ENCODE measurements at places on chromosomes 5 and 9. TPM values are rescaled to one million over a fixed set of nuclear protein-coding genes. Genes with fewer than 3 reads are reported as not detected.

DNA sequence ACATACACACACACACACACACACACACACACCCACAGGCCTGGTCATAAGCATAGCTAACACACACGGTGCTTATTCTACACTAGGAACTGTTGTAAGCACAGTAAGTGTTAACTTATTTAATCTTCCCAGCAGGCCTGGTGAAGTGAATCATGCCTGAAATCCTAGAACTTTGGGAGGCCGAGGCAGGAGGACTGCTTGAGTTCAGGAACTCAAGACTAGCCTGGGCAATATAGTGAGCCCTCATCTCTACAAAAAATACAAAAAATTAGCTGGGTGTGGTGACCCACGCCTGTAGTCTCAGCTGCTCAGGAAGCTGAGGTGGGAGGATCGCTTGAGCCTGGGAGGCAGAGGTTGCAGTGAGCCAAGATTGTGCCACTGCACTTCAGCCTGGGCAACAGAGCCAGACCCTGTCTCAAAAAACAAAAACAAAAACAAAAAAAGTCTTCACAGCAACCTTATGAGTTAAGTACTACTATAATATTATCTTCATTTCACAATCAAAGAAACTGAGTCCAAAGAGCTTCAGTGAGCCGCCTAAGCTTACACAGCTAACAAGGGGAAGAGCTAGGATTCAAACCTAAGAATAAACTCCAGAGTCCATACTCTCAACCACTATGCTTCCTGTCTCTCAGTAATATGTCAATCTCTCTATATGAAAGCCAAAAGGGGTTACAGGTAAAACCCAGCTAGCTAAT, 2.3 kb downstream of the MEGF9 start:
- DNase-seq = no peak

- no peak for DNase-seq
These were observed 167.7 kb downstream of the CDH6 start for GRCh38 chr5:31361234-31361633.

DNA sequence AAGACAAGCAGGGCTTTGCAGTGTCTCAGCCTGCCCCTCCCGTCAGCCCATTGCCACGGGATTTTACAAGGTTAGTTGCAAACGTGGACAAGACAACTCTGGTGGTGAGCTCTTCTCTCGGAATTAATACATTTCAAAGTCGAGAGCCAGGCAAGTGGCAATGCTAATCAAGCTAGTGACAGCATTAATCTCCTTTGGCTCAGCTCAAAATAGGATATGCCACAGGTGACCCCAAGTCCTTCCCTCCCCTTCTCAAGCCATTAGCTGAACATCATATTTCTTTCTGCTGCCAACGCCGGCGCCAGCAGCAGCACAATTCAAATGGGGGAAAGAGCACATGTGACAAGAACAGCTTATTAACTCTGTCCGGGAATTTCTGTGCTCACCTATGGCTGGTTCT, 190.1 kb downstream of the ATPSCKMT start:
- DNase-seq = no peak

DNA sequence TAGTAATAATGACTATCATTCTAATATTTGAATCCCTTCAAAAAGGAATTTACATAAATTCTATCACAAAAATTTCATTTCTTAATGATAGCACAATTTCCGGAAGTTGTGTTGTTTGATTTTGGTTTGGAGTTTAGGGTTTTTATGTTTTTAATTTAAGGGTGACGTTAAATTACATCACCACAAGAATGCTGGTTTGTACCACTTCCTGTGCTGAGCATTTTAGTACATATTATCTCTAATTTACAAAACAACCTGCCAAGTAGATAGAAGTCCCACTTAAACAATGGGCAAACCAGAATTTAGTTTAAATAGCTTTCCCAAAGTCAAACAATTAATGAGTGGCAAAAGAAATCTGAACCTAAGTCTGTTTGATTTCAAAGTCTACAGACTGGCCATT, 63.4 kb downstream of the DENND1A start:
- no peak for DNase-seq

DNA sequence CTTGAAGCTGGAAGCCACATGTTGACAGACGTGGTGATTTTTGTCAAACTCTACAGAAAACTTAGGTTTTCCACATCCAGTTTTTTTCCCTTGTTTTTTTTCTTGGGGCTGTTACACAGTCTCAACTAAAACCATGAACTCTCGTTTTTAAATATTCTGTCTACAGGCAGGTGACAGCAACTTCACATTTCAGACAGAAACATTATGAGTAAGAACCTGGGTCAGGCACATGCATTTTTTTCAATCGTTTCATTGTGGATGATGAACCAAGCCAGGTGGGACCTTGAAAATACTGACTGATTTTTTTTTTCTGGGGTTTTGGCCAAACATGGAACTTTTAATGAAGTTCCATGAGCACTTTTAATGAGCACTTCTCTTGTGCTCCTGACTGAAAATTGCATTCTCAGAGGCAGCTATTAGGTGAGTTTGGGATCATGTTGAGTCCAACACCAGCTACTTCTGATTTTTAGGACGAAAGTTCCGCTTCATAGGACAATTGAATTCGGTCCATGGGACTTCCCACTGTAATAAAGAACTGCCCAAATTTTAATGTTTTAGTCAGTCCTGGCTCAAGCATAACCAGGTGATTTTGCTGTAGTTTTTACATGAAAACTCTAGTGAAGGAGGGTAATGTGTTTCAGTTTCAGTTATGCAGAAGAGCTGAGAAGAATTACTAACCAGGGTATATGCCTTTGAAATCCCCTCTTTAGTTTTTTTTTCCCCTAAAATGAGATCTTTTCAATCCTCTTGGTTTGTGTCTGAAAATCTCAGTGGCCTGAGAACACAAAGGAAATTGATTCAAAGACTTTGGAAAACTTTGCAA, 93.2 kb upstream of the ADAMTS16 start:
- DNase-seq = no peak

GRCh38 chr5:18797222-18797621, 1163.0 kb downstream of the TAF11L14 start:
- DNase-seq = no peak

DNA sequence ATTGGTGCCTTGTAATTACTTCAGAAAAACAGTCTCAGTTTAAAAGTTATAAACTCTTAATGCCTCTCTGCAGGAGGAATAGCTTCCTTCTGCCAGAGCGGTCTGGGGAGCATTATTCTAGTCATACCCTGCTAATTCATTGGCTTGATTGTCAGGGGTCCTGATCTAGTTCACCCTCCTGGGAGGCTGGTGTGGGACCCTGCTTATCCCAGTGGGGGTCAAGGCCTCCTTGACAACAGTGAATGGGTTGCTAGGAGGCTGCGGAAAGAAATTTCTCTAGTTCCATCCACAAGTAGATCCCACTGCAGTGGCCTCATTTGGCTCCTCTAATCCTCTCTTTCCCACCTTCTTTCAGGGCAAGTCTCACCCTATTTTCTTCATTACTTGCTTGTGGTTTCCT, 105.7 kb downstream of the TMC1 start:
- DNase-seq = no peak

GRCh38 chr5:72034770-72035169, 72.5 kb upstream of the MAP1B start:
- no peak for DNase-seq

ADAMTS12 gene
- polyA plus RNA-seq = not detected

C5orf52 gene
- not detected for polyA plus RNA-seq

BARHL1 gene
- polyA plus RNA-seq = not detected
